Esophagus squamous epithelium (tissue), 5 donors: ENCODE measurements at places on chromosomes 5 and 9.

DNA sequence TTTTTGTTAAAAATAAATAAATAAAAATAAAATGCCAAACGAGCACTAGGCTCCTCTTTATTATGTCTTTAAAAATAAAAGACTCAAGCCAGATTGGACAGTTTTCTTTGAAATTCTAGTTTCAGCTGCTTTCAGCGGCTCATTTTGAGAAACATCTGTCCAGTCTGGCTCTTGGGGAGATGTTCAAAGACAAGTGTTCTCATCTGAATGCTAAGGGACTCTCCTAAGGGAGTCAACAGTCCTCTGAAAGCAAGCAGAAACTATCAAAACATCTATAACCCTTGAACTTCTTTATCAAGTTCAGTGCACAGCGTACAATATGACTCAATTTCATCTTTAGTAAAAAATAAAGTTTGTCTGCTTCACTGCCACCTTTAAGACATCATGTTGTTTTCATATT is 886.2 kb upstream of the DMAC1 start:
- DNase-seq: no peak

GRCh38 chr5:161372682-161373344 is 173.7 kb downstream of the GABRB2 start:
- no peak for DNase-seq

DNA sequence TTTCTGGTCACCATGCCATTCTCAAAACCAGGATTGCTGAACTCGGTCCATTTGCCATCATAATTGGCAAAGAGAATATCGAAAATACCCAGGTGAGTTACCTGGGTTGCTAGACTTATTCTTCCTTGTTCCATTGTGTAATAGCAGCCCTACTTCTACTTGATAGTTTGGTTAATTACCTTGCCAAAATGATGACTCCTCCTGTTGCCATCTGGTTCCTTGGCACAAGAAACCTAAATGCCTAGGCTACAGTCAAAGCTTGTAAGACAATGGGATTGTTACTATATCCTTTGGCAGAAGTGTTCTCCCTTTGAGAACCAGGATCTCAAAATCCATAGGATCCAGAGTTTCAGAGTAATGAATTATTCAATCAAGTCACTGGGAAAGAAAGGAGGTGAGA is 373.2 kb upstream of the ACTBL2 start:
- DNase-seq: no peak

- no peak for DNase-seq
Observed at GRCh38 chr5:154274828-154275185, 84.3 kb downstream of the GALNT10 start.

DNA sequence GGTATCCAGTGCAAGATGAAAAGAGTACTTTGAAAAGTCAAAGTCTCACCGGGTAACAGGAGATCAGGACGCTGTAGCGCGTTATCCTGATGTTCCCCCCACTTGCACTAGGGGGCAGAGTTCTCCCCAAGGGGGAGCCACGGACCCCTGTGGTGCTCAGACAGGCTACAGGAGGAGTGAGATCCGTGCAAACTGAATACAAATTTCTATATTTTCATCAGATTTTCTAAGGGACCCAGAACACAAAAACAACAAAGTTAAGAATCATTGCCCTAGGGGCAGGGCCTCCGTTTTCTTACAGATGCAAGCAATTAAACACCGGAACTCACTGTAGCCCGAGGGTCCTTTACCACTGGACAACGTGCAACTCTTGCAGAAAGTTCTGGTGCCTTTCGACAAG is 2.0 kb downstream of the MYO10 start:
- DNase-seq: no peak

DNA sequence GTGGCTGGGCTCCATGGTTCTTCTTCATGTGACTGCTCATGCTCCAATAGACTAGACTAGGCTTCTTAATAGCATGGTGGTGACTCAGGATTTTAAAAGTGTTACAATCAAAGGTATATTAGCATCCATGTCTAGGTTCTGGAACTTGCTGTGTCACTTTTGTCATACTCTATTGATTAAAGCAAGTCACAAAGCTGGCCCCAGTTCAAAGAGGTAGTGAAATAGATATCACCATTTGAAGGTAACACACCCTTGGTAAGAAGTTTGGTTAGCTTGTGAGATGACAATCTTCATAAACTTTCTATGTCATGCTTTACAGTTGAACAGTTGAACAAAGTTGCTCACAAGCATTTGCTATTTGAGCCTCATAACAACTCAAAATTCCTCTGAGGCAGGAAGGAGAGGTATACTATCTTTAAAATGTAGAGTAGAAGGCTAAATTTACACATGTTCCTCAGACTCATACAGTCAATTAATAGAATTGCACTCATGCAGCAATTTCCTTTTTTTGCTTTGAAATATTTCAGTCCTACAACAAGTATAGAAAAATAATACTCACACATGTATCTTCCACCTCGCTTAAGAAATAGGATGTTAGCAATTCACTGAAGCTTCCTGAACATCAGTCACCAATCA is 56.8 kb upstream of the TMEM252 start:
- no peak for DNase-seq

DNA sequence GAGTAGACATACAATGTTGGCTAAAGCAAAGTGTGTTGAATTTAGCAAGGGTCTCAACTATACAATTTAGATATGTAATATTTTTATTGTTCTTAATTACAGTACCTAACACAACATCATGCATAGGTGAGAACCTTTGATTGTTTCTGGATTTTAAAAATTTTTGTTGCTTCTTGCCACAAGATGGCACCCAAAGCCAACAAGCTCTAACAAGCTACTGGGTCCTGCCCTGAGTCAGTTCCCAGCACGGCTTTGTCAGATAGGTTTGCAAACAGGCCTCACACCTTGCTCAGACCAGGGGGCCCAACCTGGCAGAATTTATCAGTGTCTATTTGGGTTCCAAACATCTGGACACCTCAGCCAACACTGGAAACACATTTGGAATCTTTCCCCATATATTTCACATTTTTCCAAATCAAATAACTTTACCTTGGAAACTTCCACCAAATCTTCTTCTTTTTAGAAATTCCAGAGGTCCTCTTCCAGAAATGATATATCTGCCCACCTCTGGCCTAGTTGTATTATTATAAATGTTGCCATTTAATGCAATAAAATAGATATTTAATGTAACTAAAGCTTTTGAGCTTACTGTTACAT is 49.5 kb upstream of the EGFLAM start:
- DNase-seq: no peak

- DNase-seq: no peak
Observed at GRCh38 chr5:6540111-6540827, 91.6 kb downstream of the UBE2QL1 start.

GRCh38 chr9:63817622-63818518 is 1467.1 kb downstream of the FOXD4L5 start:
- no peak for DNase-seq

DNA sequence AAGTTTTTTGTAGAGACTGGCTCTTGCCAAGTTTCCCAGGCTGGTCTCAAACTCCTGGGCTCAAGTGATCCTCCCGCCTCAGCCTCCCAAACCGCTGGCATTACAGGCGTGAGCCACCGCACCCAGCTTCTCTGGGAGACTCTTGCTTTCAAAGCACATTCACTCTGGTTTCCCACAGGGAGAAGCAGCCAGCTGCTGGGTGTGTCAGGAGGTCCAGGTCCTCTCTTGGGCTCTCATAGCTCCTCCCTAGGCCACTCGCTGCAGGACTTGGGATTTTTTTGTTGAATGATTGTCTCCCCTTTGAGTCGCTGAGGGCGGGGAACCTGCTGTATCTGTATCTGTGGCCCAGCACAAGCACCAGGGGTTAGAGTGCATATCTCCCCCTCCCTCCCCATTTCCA is 68.4 kb upstream of the RAPGEF1 start:
- no peak for DNase-seq

- DNase-seq: no peak
Observed at GRCh38 chr9:136352682-136353081, 10.9 kb downstream of the DNLZ start.

GRCh38 chr9:37623267-37623666 is 27.5 kb upstream of the FRMPD1 start:
- no peak for DNase-seq

DNA sequence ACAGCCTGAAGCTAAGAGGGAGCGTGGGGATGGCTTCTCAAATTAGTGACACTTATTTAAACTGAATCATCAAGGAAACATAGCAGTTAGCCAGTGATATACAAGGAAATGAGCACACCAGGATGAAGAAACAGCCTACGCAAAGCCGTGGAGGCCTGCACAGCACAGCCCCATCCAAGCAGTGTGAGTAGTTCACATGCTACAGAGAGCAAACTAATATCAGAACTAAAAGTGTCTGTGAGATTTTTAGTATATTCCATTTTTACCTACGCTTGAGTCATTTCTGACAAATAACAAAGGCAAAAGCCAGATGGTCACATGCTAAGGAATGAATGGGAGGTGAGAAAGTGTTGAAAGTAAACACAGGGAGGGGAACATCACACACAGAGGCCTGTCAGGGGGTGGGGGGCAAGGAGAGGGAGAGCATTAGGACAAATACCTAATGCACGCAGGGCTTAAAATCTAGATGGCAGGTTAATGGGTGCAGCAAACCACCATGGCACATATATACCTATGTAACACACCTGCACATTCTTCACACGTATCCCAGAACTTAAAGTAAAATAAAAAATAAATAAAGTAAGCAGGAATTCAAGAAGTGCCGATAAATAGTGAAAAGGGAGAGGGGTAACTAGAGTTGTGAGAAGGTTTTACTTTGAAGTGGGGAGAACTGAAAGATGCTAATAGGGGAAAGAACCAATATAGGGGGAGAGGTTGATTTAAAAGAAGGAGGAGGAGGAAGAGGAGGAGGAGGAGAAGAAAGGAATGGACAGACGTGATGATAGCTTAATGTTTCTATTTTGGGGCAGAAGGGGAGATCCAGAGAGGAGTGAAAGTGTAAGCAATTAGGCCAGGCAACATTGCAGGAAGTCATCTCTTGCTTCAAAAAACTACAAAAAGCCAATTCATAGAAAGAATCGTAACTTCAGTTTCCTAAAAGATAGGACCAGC is 100.9 kb upstream of the PTGER4 start:
- no peak for DNase-seq

DNA sequence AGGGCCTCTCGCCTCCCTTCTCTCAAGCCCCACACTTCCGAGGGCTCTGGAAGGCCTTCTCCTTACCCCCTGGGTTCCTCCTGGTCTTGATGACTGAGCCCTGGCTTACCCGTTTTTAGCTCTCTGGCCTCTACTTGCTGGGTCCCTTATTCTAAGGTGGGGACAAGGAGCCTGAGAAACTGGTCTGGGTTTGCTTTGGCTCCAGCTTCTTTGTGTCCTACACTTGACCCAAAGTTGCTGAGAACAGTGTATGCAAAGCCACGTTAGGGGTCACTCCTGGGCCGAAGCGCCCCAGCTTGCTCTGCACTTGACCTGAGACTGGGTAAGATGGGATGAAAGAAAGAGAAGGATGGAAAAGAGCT is 788 bp downstream of the ZNF346 start:
- DNase-seq: no peak

DNA sequence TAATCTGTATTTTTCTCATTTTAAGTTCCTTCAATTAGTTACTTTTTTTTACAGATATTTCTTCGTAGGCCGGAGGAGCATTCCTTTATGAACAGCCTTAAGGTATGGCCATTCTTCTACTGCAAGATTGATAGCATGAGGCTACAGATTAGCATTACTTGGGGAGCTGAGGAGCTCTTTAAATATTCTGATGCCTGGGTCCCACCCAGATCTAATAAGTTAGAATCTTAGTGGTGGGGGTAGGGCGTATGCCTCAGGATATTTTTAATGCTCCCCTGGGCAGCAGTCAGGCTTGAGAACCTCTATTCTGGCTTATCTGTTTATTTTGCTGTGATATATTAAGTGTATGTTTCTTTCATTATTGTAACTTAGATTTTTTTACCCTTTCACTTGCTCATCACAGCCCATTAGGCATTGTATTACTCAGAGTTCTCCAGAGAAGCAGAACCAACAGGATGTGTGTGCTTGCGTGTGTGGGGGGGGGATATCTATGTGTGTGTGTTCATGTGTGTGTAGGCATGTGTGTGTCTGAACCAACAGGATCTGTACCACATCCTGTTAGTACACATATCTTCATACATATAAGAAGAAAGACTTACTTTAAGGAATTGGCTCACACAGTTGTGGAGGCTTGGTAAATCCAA is 91.8 kb upstream of the MTAP start:
- DNase-seq: no peak

DNA sequence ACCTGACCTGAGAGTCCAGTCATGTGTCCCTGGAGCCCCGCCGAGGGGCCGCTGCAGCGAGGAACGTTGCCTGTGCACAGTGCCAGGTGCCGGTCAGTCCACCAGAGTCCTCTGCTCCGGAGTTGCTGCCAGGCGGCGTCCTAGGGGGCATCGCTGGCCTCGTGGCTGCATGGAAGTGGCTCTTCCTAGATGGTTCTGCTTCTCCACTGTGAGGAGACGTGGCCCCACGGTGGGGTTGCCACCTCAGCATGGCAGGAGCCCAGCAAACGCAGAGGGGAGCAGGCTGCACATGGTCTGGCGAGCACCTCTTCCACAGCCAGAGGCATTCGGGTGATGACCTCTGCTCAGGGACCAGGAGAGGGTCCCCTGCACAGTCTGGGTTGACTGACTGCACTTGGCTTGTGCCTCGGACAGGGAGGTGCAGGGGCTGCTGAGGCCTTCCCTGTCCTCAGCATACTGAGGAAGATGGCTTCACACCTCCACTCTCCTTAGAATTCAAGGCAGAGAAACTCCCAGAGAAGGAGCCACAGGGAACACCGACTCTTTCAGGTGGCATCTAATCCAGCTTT is 25.9 kb upstream of the POMT1 start:
- no peak for DNase-seq

GRCh38 chr5:121937762-121938161 is 24.0 kb upstream of the SRFBP1 start:
- DNase-seq: no peak

DNA sequence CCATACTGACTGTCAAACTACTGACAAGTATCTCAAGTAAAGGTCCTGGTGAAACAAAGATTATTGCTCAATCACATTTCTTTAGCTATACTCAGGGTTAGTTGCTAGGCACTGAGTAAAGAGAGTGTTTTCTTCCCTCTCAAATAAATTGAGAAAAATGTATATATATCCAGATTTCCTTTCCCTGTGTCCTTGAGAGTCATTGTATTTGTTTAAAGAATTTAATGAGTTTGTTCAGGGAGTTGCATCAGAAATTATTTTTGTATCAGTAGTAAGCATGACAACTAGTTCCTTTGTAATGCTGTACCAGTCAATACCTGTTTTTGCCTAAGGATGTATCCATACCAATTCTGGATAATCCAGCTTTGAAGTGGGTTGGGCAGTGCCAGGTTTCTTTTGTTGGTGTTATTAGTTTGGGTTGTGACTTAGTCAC is 3.2 kb upstream of the ANKHD1 start:
- no peak for DNase-seq

DNA sequence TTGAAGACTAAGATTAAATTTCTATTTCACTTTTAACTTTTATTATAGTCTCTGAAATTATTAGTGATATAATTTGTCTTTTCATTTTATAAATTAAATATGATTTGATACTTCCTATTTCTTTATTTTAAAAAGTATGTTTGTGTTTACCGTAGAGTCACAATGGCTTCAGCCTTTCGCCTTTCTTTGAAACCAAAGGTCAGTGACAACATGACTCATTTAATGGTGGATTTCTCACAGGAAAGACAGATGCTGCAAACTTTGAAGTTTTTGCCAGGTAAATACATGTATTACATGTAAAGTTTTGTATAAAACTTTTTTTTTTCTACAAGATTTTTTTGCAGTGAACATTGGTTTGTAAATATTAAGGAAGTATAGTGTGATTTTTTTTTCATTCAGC is 36.4 kb downstream of the FSD1L start:
- DNase-seq: no peak

GRCh38 chr9:2299843-2300205 is 284.7 kb downstream of the SMARCA2 start:
- no peak for DNase-seq
